NCI-H146 (cell line): ENCODE measurements at places on chromosomes 11 and 22.
A peak's percentile ranks its signal among the peaks of the same experiment; 100 is the strongest.

DNA sequence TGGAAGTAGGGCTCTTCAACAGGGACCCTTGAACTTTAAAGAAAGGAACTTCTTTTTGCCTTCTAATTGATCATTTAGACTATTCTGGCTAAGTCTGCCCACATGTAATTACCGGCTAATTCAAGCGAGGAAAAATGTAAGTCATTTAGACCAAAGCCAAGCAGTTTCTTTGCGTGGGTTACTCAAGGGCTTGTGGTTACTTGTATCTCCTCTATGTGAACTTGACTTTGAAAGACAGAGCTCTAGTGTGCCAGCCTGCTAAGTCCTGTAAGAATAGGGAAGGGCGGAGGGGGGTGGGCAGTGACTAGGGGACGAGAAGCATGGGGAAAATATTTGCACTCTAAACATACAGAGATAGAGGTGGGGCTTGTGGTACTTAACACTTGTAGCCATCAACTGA, 145.2 kb upstream of the TEAD1 start:
- no peak for DNase-seq

- DNase-seq, result no peak
Measured at GRCh38 chr11:69079661-69080256, 31.0 kb downstream of the TPCN2 start.

DNA sequence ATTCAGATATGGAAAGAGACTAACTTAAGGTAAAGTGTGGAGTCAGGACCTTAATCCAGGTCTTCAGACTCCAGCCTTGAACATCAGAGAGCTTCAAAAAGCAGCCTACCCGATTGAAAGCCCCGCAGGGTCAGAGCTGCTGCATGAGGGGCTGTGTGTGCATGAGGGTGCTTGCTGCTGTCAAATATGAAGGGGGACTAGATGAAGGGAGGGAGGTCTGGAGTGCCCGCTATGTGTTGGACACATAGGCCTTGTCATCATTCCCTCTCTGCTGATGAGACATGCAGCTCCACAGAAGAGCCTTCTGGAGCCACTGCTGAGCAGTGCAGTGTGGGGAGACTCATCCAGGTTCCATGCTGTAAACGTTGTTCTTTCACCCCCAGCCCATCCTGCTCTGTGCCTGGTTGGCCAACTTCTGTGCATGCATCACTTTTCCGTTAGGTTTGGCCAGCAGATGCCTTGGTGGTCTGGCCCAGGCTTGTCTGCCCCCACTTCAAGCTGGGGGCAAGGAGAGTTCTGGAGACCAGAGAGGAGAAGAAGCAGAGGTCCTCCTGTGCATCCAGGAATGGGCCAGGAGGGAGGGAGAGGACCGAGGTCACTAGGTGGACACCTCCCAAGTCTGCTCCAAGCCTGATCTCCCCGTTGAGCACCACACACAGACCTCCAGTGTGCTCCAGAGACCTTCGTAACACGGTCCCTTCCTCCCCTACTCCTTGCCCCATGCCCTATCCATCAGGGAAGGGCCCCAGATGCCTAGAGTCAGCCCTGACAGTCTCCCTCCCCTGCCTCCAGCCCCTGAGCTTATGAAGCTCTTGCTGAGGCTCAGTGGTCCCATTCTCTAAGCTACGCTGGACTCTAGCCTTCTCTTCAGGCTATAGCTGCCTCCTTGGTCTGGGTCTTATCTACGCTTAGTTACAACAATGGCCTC, 32.0 kb downstream of the LRRC32 start:
- DNase-seq, result no peak

DNA sequence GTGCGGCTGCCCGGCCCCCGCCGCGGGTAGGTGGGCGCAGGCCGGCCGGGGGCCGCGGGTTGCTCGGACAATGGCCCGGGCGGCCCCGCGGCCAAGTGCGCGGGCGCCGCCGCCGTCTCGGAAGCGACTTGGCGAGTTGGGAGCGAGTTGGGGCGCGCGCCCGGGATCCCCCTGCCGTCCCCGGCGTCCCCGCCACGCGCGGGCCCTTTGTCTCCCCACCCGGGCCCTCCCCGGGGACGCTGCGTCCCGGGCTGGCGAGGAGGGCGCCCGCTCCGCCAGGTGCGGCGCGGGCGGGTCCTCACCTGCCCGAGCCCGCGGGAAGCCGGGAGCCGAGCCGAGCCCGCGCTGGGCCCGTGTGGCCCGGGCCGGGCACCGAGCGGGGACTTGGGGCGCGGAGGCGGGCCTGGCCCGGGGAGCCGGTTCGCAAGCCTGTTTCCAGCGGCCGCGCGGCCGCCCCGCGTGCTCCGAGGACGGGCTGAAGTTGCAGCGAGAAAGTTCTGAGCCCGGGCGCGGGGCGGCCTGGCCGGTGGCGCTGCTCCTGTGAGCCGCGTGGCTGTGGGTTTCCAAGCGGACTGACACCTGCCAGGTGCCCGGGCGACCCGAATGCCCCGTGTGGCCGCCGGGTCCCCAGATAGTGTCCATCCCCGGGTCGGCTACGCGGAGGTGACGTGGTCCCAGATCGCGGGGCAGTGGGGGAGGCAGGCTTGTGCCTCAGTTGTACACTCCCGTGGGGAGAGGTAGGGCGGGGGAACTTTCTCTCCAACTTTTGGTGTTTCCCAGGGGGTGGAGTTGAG, 586 bp downstream of the LRP5 start:
- no peak for DNase-seq

DNA sequence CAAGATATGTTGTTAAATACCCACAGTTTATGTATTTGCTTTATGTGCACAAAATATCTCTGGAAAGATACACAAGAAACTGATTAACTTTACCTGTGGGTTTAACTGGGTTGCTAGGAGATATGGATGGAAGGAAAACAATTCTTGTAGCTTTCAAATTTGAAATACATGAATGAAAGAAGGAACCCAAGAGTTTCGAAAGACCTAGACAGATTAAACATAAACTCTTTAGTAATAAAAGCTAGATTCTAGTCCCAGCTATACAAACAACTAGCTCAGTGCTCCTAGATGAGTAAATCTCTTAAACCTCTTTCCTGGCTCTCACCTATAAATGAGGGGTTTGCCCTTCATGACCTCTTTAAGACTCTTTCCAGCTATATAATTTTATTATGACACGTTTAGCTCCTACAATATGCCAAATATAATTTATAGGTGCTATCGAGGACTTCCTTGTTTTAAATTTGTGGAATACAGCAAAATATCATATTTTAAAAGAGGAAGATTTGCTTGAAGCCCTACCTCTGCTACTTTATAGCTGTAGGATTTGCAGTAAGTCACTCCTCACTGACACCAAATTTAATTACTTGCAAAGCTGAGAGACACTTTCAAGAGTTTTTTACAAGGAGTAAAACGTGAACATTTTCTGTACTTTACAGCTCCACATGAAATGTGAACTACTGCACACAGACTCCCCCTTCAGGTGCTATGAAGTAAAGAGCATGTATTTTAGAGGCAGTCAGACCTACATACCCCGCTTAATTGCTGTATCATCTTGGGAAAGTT, 50.7 kb downstream of the RRAS2 start:
- no peak for DNase-seq

- no peak for DNase-seq
Measured at GRCh38 chr11:877565-877964, 33.0 kb downstream of the CHID1 start.

DNA sequence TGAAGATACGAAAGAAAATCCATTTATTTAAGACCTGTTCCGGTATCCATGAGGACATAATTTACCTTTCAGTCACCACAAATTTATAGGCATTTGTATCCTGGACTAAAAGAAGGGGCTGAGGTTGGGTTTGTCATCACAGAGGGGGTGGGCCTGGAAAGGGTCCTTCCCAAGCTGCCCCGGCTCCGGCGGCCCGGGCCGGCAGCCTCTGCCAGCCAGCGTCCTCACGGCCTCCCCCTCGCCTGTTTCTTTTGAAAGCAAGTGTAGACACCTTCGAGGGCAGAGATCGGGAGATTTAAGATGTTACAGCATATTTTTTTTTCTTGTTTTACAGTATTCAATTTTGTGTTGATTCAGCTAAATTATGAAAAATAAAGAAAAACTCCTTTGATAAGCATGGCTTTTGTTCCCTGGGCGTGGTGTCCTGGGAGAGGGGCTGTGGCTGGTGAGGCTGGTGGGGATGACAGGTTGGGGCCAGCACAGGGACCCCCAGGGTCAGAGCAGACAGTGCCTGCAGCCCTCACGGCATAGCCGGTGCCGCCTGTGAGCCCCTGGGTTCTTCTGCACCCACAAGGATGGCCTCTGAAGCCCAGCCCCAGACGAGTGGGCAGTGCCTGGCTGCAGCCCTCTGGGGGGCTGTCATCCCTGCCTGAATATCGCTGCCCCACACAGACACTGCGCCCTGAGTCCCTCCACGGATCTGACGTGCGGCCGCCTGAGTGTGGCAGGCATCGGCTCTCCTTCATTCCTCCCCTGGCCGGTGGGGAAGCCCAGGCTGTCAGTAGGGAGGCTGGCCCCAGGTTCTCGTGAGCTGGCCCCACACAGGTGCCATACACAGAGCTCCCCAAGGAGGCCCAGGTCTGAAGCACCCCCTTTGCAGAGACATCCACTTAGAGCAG, 1075.9 kb downstream of the BRD1 start:
- DNase-seq, result no peak

GRCh38 chr11:84930863-84931262, 696.3 kb downstream of the DLG2 start:
- DNase-seq, result no peak

- DNase-seq, result no peak
Measured at GRCh38 chr11:72876147-72876546, 61.9 kb downstream of the ATG16L2 start.

DNA sequence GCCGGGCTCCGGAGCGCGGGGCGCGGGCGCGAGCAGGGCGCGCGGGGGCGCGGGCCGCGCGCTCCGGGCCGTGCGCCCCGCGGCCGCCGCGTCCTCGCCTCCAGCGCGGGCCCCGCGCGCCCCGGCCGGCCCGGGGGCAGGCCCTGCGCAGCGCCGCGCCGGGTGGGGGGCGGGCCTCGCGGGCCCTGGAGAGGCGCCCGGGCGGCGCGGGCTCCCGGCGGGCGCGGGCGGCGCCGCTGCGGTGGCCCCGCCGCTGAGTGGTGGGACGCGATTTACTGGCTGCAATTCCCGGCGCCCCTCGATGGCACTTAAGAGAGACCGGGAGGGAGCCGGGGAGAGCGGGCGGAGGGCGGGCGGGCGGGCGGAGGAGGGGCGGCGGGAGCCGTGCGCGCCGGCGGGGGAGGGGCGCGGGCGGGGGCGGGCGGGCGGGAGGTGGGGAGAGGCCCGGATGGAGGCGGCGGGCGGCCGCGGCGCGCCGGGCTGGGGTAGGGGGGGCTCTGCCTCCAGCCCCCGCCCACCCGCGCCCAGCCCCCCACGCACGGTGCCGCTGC, 73.2 kb upstream of the TCF20 start:
- peak; percentile 46 for DNase-seq

- DNase-seq, result no peak
Measured at GRCh38 chr22:26527574-26528465, 15.5 kb upstream of the TFIP11 start.

DNA sequence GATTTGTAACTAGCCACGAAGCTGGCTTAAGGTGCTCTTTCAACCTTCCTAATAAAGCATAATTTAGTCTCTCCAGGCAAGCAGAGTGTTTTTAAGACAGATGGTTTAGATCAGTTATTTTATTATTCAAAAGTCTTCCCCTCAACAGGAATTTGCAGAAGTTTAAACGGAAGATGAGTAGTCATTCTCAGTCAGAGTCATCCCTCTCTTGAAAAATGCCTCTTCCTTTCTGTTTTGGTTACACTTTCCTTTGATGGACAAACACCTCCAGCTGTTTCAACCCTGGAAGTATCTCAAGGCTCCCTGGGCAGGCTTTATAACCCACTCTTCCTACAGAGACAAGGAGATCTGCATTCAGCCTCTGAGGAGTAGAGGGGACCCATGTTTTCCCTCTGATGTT, 60.3 kb upstream of the POU2AF2 start:
- DNase-seq, result no peak

- DNase-seq, result no peak
Measured at GRCh38 chr11:126311401-126312291, 7.8 kb downstream of the DCPS start.

DNA sequence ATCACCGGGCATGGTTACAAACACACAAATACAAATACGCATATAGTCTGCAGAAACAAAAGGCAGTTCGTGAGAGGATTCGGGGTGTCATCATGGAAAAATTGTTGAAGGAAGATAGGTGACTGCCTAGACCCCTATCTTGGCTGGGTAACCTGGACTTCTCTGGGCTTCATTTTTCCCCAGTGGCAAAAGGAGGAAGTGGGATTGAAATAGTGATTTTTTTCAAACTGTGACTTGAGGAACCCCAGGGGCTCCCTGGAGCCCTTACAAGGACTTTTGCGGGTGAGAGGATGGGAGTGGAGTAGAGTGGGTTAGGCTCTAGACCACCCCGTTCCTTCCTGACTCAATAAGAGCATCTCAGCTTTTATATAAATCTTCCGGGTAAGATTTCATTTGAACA, 1.0 kb upstream of the ELF5 start:
- no peak for DNase-seq

DNA sequence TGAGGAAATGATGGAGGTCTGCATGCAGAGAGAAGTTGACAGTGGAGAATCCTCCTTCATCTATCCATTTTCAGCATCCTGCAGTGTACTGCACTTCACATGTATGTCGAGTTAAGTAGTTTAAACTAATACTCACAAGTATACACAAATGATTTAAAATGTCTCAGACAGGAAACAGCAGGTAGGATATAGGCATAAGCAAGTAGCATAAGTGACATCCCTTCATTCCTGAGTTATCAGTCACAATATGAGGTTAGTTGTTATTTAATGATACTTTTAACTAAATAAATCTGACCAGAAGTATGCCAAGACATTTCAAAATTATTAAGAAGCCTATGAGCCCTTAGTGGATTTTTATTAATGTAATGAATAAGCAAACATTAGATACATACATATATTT, 37.4 kb downstream of the MTMR2 start:
- DNase-seq, result no peak

DNA sequence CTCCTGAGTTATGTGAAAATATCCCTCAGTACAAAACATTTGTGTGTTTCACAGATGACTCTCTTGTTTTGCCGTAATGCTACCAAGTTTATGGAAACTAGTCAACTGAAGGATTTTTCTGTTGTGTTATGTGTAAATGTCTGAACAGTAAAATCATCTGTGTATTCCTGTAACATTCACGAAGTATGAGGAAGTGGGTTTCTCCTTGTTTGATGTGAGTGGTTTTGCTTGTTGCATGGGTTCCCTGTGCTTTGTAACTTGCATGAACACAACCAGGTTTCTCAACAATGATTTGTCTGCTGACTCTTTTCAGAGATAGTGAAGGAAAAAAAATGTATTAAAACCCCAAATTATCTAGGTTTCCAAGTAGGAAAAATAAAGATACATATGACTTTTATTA, 138.1 kb downstream of the PGR start:
- DNase-seq, result no peak
